ENCODE measurements at places on chromosomes 2 and 18. TPM values are rescaled to one million over a fixed set of nuclear protein-coding genes. Genes with fewer than 3 reads are reported as not detected.

DNA sequence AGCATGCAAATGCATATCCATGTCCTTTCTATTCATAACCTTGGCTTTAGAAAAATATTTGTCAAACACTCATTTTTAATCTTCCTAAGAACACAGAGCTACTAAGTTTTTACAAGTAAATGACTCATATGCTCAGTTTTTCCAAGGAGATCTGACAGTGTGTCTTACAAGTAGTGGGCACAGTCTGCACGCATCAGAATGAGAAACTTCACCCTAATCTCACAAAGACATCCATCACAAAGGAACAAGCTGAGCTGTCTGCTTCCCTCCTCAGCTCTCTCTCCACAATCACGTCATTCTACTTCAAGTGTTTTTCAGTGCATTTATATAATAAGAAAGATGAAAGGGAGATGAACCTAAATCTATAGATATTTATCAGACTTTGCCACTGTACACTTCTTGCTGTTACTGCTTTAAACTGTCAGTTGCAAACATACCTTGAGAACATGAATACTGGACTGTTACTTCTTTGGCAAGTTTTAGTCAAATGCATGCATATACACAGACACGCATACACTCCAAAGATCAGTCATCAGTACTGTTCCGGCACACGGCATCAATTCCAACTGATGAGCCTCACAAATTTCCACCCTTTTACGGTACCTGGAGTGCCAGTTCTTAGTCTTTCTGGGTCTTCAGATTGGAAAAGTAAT, 75.7 kb downstream of the RBMS1 start:
- H3K27ac ChIP-seq = no peak overlapping the region
- H3K36me3 ChIP-seq = no peaks in the 10 kb centered on the region
- no peak overlapping the region for H3K4me3 ChIP-seq
- peaks cover 3% of the 10 kb centered on the region for H3K4me1 ChIP-seq

DNA sequence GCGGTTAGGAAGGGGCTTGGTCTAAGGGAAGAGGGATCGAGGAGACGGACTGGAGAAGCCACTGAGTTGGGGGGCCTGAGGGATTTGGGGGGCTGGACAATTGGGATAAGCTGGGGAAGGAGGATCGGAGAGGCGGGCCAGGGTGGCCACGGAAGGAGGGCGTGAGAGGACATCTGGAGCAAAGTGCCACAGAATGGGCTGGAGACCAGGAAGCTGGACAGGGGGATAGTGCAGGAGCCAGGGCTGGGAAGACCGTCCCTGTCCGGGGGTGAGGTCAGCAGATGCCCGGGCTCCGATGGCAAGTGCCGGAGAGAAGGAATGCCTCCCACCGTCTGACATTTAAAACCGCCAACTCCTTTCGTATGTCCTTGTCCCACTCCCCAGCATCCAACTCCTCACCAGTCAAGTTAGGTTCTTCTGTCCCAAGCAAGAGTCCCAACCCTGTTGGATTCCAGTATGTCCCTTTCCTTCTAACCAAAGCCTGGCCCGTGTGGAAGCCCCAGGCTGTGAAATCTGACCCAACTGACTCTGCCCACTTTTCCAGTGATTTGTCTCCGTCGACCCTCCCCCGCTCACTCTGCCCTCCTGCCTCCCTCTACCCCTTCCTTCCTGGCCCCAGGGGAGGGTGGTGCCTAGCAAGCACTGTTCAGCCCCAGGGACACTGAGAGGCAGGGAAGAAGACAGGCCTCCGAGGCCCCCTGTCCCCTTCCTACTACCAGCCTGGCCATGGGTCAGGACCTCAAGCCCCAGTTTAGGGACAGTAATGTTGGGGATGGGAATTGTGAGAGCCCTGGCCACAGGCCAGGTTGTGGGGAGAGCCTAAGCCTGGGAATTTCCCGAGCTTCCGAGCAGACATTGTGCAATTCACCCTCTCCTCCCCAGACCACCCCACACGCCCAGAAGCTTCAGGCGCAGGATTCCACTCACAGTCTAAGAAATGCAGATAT, 31.5 kb upstream of the TMBIM1 start:
- DNase-seq = peak; percentile 63
- no peaks in the 10 kb centered on the region for H3K36me3 ChIP-seq
- no peaks in the 10 kb centered on the region for H3K27me3 ChIP-seq

- no peaks in the 10 kb centered on the region for H3K36me3 ChIP-seq
- DNase-seq = no peak
- H3K4me3 ChIP-seq = no peak overlapping the region
- H3K27me3 ChIP-seq = no peaks in the 10 kb centered on the region
- H3K27ac ChIP-seq = no peak overlapping the region
These were observed 529.2 kb upstream of the ID2 start for GRCh38 chr2:8152392-8153257.

DNA sequence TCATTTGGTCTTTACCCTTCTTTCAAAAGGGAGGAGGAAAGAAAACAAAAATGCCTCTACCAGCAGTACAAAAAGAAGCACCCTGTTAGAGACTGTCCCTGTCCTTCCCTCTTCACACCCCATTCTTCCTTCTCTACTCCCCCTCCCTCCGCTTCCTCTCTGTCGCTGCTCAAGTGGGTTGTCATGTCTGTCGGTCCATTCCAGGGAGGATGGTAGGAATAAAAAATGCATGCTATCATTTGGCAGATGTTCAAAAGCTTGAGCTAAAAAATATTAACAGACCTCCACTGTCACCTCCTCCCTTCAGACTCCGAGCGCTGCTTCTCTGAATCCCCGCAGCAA, 482.0 kb downstream of the BCL11A start:
- no peaks in the 10 kb centered on the region for H3K4me1 ChIP-seq
- H3K27ac ChIP-seq = no peak overlapping the region
- H3K4me3 ChIP-seq = no peak overlapping the region
- DNase-seq = no peak
- H3K27me3 ChIP-seq = no peaks in the 10 kb centered on the region
- no peaks in the 10 kb centered on the region for H3K36me3 ChIP-seq

GRCh38 chr2:191180713-191181112, 29.9 kb upstream of the STAT4 start:
- DNase-seq = no peak
- no peak overlapping the region for H3K4me3 ChIP-seq
- H3K27ac ChIP-seq = no peak overlapping the region

DNA sequence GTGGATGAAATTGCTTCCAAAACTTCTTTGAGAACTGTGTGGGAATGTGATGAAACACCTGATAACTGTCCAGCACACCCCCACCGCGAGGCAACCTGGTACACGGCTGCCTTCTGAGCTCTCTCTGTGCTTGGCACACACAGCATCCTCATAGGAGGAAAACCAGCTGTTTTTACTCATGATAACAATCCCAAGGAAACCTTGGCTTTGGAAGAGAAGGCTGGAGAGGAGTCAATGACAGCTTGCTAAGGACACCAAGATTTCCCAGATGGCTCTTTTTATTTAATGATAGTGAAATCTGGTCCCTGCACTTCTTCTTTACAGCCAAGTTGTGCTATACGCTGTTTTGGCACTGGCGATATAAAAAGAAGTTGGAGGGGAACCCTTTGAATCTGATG, 232.5 kb upstream of the FN1 start:
- no peak overlapping the region for H3K4me3 ChIP-seq
- H3K4me1 ChIP-seq = peaks cover 11% of the 10 kb centered on the region
- no peaks in the 10 kb centered on the region for H3K36me3 ChIP-seq
- DNase-seq = no peak

GRCh38 chr2:100865816-100866460, 46.0 kb downstream of the NPAS2 start:
- H3K27me3 ChIP-seq = no peaks in the 10 kb centered on the region
- no peaks in the 10 kb centered on the region for H3K4me1 ChIP-seq
- no peak overlapping the region for H3K4me3 ChIP-seq
- no peaks in the 10 kb centered on the region for H3K36me3 ChIP-seq
- DNase-seq = no peak

DNA sequence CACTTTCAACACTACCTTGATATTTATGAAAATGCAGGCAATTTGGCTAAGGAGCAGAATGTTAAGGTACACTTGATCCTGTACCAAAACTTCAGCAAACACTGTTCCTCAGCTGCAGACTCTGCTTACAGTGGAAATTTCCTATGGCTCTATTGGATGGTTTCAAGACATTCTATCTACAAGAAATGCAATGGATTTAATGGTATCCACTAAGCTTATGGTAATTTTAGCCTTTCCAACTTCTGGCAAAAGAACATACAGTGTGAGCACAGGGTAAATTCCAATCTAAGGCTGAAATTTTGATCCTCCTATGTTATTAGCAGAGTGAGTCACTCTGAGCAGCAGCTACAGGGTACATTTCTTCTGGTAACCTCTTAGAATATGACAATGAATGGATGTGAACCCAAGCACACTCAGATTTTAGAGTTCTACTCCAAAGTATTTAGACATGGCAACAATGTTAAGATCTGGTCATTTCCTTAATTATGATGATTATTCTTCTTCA, 361.8 kb upstream of the PIK3C3 start:
- no peak for DNase-seq
- no peaks in the 10 kb centered on the region for H3K4me1 ChIP-seq
- no peak overlapping the region for H3K4me3 ChIP-seq
- no peaks in the 10 kb centered on the region for H3K27me3 ChIP-seq
- H3K27ac ChIP-seq = no peak overlapping the region
- no peaks in the 10 kb centered on the region for H3K36me3 ChIP-seq

- H3K27me3 ChIP-seq = no peaks in the 10 kb centered on the region
- no peak for DNase-seq
- peaks cover 45% of the 10 kb centered on the region for H3K4me1 ChIP-seq
- no peaks in the 10 kb centered on the region for H3K36me3 ChIP-seq
These were observed 27.7 kb downstream of the SMAD7 start for GRCh38 chr18:48922801-48923730.

GRCh38 chr2:10439185-10439879, 8.8 kb downstream of the ODC1 start:
- H3K27ac ChIP-seq = no peak overlapping the region
- no peaks in the 10 kb centered on the region for H3K4me1 ChIP-seq
- no peak overlapping the region for H3K4me3 ChIP-seq
- H3K36me3 ChIP-seq = no peaks in the 10 kb centered on the region
- no peak for DNase-seq
- H3K27me3 ChIP-seq = no peaks in the 10 kb centered on the region

GRCh38 chr18:36805105-36805504, 23.7 kb downstream of the TPGS2 start:
- no peaks in the 10 kb centered on the region for H3K27me3 ChIP-seq
- H3K36me3 ChIP-seq = no peaks in the 10 kb centered on the region
- H3K4me3 ChIP-seq = no peak overlapping the region

GRCh38 chr2:193679847-193680246, 1485.1 kb upstream of the TMEFF2 start:
- no peak overlapping the region for H3K4me3 ChIP-seq
- no peak for DNase-seq
- H3K36me3 ChIP-seq = no peaks in the 10 kb centered on the region
- no peak overlapping the region for H3K27ac ChIP-seq

The CABYR gene
- 1.4 TPM for total RNA-seq

The TANK gene
- 73.2 TPM for total RNA-seq

The TMEM185B gene
- total RNA-seq = 11.4 TPM

The IL1R2 gene
- 0.15 TPM for total RNA-seq

The SPP2 gene
- total RNA-seq = not detected

The RNF152 gene
- 4.2 TPM for total RNA-seq

The LHCGR gene
- 4.8 TPM for total RNA-seq

The ZBTB7C gene
- 22.0 TPM for total RNA-seq

The DNAJC5G gene
- total RNA-seq = not detected

The PLCL1 gene
- 12.6 TPM for total RNA-seq

The TEX44 gene
- total RNA-seq = not detected

The MALL gene
- 4.8 TPM for total RNA-seq

The IL1A gene
- 0.12 TPM for total RNA-seq
